Endothelial cell of umbilical vein (primary cell): ENCODE measurements at places on chromosomes 1 and 21.

- DNase-seq = no peak
Measured at GRCh38 chr1:158984386-158984785, 25.3 kb upstream of the IFI16 start.

GRCh38 chr1:116092752-116093489 lies 18.3 kb upstream of the MAB21L3 start:
- no peak for DNase-seq

- DNase-seq = no peak
Measured at GRCh38 chr1:167435484-167435883, 82.8 kb downstream of the CD247 start.

GRCh38 chr1:92219028-92219427 lies 1.3 kb downstream of the C1orf146 start:
- no peak for DNase-seq

GRCh38 chr1:171329251-171329650 lies 15.3 kb downstream of the FMO4 start:
- no peak for DNase-seq

GRCh38 chr1:75208862-75209261 lies 74.7 kb downstream of the LHX8 start:
- peak; percentile 77 for DNase-seq

DNA sequence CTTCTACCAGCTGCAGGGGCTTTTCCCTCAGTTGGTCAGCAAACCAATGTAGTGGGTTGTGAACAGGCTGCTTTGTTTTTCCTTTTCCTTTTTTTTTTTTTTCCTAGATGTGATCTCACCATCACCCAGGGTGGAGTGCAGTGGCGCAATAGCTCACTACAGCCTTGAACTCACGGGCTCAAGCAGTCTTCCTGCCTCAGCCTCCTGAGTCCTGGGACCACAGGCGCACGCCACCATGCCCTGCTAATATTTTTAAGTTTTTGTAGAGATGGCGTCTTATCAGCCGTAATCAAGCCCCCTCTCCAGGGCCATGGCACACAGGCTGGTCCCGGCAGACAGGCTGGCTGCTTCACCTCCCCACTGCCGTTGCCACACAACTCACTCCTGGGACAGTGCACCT lies 3.4 kb upstream of the TRIM11 start:
- DNase-seq = no peak

GRCh38 chr1:222665964-222666363 lies 46.3 kb downstream of the AIDA start:
- DNase-seq = no peak
